ENCODE measurements at places on chromosomes 11 and 22.

DNA sequence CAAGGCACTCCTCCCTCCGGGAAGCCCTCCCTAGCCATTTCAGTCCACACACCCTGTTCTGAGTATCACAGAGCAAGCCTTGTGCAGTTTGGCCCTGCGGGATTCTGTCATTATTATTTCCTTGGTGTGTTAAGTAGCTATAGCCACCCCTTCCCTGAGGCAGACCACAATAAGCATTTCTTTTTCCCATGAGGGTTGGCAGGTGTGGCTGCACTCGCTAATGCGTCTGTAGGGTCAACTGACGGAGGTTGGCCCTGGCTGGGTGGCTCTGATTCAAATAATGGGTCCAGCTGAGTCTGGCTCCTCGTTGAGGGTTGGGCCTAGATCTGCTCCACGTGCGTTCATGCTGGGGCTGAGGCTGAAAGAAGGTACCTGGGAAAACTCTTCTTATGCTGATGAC lies 5.1 kb downstream of the F2 start:
- no peaks in the 10 kb centered on the region for H3K36me3 ChIP-seq
- H3K27me3 ChIP-seq, result no peaks in the 10 kb centered on the region
- DNase-seq, result no peak
- H3K4me3 ChIP-seq, result no peak overlapping the region
- peak overlapping the region; percentile 71 for H3K27ac ChIP-seq

DNA sequence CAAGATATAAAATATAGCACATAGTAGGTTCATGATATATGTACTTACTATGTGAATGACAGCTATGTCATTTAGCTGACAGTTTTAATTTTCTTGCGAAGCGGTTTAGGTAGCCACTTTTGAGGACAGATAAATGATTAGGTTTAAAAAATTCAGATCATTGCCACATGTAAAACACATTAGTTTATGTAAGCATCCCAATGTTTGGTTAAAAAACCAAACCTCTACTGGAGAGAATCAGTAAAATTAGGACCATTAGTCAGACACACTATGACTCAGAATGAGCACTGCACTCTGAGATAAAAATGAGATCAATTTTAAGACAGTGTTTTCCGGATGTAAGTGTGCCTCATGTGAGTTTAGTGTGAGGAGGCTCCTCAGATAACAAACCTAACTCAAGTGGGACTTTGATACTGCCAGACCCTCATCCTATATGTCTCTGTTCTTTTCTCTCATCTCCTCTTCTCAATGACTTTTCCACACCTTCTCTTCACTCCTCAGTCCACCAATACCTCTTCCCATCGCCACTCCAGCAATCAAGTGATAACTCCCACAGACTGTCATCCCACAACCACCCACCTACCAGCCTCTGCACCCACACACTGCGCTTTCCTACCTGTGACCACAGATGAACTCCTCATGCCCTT lies 6.8 kb upstream of the OR2AT4 start:
- no peak for DNase-seq
- peaks cover 2% of the 10 kb centered on the region for H3K27me3 ChIP-seq
- peak overlapping the region; percentile 75 for H3K27ac ChIP-seq
- H3K36me3 ChIP-seq, result no peaks in the 10 kb centered on the region

- no peak overlapping the region for H3K4me3 ChIP-seq
- no peaks in the 10 kb centered on the region for H3K4me1 ChIP-seq
- no peaks in the 10 kb centered on the region for H3K27me3 ChIP-seq
- DNase-seq, result no peak
- peaks cover 6% of the 10 kb centered on the region for H3K36me3 ChIP-seq
These were observed 27.0 kb downstream of the TSPAN32 start for GRCh38 chr11:2328656-2329354.

GRCh38 chr11:57395905-57396623 lies 5.6 kb upstream of the PRG2 start:
- H3K27ac ChIP-seq, result no peak overlapping the region
- H3K27me3 ChIP-seq, result peaks cover 26% of the 10 kb centered on the region
- H3K4me1 ChIP-seq, result no peaks in the 10 kb centered on the region
- H3K36me3 ChIP-seq, result no peaks in the 10 kb centered on the region
- no peak overlapping the region for H3K4me3 ChIP-seq

- H3K27me3 ChIP-seq, result no peaks in the 10 kb centered on the region
- DNase-seq, result no peak
- H3K4me3 ChIP-seq, result peak overlapping the region; percentile 92
- peak overlapping the region; percentile 93 for H3K27ac ChIP-seq
These were observed 796 bp downstream of the TIMP3 start for GRCh38 chr22:32802237-32802765.

DNA sequence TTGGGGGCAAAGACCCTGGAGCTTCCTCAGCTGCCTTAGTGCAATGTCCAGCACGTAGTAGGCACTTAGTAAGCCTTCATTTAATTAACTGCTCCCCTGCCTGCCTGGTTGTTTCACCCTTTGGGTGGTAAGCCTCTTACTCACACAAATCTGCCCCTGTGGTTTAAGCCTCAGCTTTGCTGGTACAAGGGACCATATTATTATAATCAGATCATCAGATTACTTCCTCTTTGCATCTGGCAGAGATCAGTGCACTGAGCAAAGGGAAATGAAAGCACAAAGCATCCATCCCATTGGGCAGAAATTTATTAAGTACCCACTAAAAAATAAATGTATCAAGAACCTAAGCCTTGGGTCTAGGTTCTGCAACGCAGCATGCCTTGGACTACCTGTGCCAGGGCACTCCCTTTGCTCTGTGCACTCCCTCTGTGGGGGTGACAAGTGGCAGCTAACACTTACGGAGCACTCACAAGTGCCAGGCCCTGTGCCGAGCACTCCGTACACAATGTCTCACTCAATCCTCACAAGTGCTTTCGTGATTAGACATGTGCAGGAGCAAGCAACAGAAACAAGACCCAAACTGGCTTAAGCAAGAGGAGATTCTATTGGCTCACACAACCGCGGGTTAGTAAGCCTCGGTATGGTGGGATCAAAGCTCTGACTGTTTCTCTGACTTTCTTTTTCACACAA lies 34.9 kb upstream of the DAGLA start:
- no peaks in the 10 kb centered on the region for H3K4me1 ChIP-seq
- H3K4me3 ChIP-seq, result no peak overlapping the region
- H3K27ac ChIP-seq, result no peak overlapping the region
- peaks cover 7% of the 10 kb centered on the region for H3K27me3 ChIP-seq
- no peak for DNase-seq

DNA sequence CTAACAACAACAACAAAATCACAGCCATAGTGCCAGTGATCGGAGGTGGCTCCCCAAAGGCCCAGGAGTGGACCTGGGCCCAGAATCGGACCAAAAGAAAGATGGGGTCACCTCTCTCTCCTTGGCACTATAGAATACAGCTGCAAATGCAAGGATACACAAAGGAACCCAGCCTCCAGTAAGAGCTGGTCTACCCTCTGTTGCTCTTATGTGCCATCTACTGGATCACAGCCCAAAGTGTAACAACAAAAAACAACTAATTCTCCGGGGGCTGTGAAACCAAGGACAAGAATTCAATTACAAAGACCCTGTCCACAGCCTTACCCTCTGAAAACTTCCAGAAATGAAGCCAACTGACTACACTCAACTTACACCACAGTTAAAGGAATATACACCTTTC lies 21.6 kb downstream of the OR8G5 start:
- no peaks in the 10 kb centered on the region for H3K36me3 ChIP-seq
- H3K4me1 ChIP-seq, result no peaks in the 10 kb centered on the region
- DNase-seq, result no peak
- H3K4me3 ChIP-seq, result no peak overlapping the region

- H3K4me1 ChIP-seq, result peaks cover 32% of the 10 kb centered on the region
- H3K4me3 ChIP-seq, result no peak overlapping the region
- H3K27me3 ChIP-seq, result no peaks in the 10 kb centered on the region
- peak overlapping the region; percentile 89 for H3K27ac ChIP-seq
- H3K36me3 ChIP-seq, result no peaks in the 10 kb centered on the region
These were observed 26.1 kb downstream of the PTPRJ start for GRCh38 chr11:48006301-48006992.

- H3K4me1 ChIP-seq, result peaks cover 10% of the 10 kb centered on the region
- H3K27ac ChIP-seq, result no peak overlapping the region
These were observed 734.5 kb downstream of the METTL15 start for GRCh38 chr11:28842716-28843115.

DNA sequence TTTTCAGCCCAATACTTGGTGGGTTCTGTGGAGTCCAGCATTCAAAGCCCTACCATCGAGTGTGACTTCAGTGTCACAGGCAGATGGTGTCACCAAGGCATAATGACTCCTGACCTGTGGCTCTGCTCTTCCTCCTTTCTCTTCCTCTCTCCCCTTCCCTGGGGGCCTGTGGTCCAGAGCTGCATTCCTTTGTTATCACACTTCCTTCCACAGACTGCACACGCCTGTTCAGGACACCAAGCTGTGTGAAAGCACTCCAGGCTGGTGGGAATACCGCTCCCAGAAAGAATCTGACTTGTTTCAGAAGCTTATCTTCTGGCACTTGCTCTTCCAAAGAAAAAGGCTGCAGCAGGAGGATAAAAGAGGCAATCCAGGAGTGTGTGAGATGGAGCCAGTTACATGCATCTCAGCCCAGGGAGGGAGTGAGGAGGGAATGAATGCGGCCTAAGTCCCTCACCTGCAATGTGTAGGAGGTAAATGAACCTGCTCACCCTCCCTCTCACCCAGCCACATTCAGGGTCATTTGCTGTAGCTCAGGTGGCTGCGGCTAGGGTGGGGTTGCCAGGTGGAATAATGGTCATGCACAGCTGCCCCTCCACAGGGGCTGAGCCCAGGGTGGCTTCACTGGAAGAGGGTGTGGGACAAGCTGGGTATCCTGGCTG lies 79.3 kb downstream of the ADAMTS15 start:
- H3K27me3 ChIP-seq, result no peaks in the 10 kb centered on the region
- peaks cover 6% of the 10 kb centered on the region for H3K36me3 ChIP-seq
- peaks cover 30% of the 10 kb centered on the region for H3K4me1 ChIP-seq
- no peak overlapping the region for H3K4me3 ChIP-seq

GRCh38 chr11:44029977-44030911 lies 17.5 kb upstream of the ACCSL start:
- H3K27ac ChIP-seq, result peak overlapping the region; percentile 92
- peaks cover 6% of the 10 kb centered on the region for H3K27me3 ChIP-seq
- peaks cover 39% of the 10 kb centered on the region for H3K4me1 ChIP-seq
- peak overlapping the region; percentile 14 for H3K4me3 ChIP-seq
- DNase-seq, result no peak

DNA sequence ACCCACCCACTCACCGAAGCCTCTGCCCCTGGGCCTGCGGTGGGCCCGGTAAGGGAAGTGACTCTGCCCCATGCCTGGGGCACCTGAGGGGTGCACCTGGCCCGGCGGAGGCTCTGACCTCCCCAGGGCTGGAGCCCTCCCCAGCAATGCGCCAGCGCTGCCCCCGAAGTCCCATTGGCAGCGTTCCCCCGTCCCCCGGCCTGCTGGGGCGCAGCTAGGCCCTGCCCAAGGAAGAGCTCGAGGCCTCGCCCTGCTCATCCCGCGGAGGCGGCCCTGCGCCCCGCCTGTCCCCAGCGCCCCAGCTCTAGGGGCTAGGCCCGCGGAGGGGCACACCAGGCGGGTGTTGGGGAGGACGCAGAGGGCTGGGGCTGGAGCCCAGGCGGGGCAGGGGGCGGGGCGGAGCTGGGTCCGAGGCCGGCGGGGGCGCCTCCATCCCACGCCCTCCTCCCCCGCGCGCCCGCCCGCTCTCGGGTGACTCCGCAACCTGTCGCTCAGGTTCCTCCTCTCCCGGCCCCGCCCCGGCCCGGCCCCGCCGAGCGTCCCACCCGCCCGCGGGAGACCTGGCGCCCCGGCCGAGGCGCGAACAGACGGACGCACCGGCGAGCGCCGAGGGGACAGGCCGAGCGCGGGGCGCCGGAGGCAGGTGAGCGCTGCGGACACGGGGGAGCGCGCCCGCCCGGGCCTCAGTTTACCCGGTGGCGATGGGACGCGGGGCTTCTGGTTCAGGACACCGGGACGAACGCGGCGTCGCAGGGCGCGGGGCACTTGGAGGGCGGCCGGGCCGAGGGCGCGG lies at the start of gene EPS8L2:
EPS8L2 (plus strand) TSS at position 586 of the 793 bp plus-strand sequence. CDS start 3,177 bp downstream, outside the sequence.
- peak; percentile 87 for DNase-seq
- H3K4me1 ChIP-seq, result peaks cover 49% of the 10 kb centered on the region
- H3K27me3 ChIP-seq, result no peaks in the 10 kb centered on the region
- H3K4me3 ChIP-seq, result peak within 1 kb of the TSS; percentile 77

- no peaks in the 10 kb centered on the region for H3K36me3 ChIP-seq
- H3K27me3 ChIP-seq, result peaks cover 4% of the 10 kb centered on the region
- H3K4me3 ChIP-seq, result peak within 1 kb of the TSS; percentile 84
- H3K4me1 ChIP-seq, result peaks cover 2% of the 10 kb centered on the region
- H3K27ac ChIP-seq, result no peak within 1 kb of the TSS
These were observed at the start of gene SLC37A2 for GRCh38 chr11:125062931-125063428. TSS of gene SLC37A2 (plus strand) at chr11:125063305. CDS start at chr11:125063368, 63 bp downstream.

GRCh38 chr11:2949920-2950319 lies 20.7 kb upstream of the PHLDA2 start:
- peaks cover 69% of the 10 kb centered on the region for H3K4me1 ChIP-seq
- H3K27me3 ChIP-seq, result no peaks in the 10 kb centered on the region
- no peak overlapping the region for H3K4me3 ChIP-seq
- no peak overlapping the region for H3K27ac ChIP-seq

- no peaks in the 10 kb centered on the region for H3K27me3 ChIP-seq
- DNase-seq, result no peak
- H3K4me3 ChIP-seq, result no peak overlapping the region
- no peaks in the 10 kb centered on the region for H3K36me3 ChIP-seq
- no peak overlapping the region for H3K27ac ChIP-seq
These were observed 87.2 kb downstream of the PDHX start for GRCh38 chr11:35003658-35004057.

GRCh38 chr11:47539681-47540039 lies 13.3 kb downstream of the CELF1 start:
- no peak for DNase-seq
- no peak overlapping the region for H3K4me3 ChIP-seq
- H3K36me3 ChIP-seq, result peaks cover 2% of the 10 kb centered on the region
- no peaks in the 10 kb centered on the region for H3K27me3 ChIP-seq
- H3K27ac ChIP-seq, result peak overlapping the region; percentile 93
- H3K4me1 ChIP-seq, result peaks cover 51% of the 10 kb centered on the region

DNA sequence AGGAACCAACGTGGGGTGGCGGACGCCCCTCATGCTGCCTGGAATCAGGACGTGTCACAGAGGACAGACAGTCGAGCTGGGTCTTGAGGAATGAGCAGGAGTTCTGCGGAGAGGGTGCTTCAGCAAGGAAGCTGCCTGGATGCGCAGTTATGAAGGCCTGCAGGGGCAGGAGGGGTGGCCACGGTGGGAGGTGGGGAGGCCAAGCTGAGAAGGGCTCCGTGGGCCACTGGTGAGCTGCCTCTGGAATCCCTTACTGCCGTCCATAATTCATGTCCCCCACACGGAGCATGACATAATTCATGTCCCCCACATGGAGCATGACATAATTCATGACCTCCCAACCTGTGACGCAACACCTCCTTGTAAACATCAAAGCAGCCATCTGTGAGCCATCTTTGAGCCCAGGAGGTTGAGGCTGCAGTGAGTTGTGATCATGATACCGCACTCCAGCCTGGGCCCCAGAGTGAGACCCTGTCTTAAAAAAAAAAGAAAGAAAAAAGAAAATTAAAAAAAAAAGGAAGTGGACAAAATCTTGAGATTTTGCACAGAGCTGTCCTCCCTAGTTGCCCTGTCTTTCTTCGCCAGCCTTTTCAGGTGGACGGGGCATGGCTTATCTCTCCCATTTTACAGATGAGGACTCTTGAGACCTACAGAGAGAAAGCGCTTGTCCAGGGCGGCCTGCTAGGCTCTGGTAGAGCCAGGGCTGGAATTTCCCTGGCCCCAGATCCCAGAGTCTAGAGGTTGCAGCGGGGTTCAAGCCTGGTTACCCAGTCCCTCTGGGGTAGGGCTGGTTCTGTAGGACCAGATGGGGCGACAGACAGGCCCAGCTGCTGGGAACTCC lies 24.3 kb upstream of the PICK1 start:
- DNase-seq, result no peak
- peaks cover 27% of the 10 kb centered on the region for H3K4me1 ChIP-seq
- no peak overlapping the region for H3K4me3 ChIP-seq
- H3K27me3 ChIP-seq, result peaks cover 3% of the 10 kb centered on the region
